ENCODE measurements at places on chromosomes 3 and 15.

GRCh38 chr3:69848113-69848512, 108.8 kb downstream of the MITF start:
- no peak for ATAC-seq
- H3K27ac ChIP-seq, result no peak overlapping the region
- H3K4me3 ChIP-seq, result no peak overlapping the region
- no peaks in the 10 kb centered on the region for H3K36me3 ChIP-seq
- no peaks in the 10 kb centered on the region for H3K4me1 ChIP-seq
- H3K27me3 ChIP-seq, result no peaks in the 10 kb centered on the region

GRCh38 chr15:71201477-71201876, 86.2 kb downstream of the THSD4 start:
- no peak overlapping the region for H3K4me3 ChIP-seq
- H3K36me3 ChIP-seq, result no peaks in the 10 kb centered on the region
- H3K4me1 ChIP-seq, result no peaks in the 10 kb centered on the region
- ATAC-seq, result no peak
- no peaks in the 10 kb centered on the region for H3K27me3 ChIP-seq

DNA sequence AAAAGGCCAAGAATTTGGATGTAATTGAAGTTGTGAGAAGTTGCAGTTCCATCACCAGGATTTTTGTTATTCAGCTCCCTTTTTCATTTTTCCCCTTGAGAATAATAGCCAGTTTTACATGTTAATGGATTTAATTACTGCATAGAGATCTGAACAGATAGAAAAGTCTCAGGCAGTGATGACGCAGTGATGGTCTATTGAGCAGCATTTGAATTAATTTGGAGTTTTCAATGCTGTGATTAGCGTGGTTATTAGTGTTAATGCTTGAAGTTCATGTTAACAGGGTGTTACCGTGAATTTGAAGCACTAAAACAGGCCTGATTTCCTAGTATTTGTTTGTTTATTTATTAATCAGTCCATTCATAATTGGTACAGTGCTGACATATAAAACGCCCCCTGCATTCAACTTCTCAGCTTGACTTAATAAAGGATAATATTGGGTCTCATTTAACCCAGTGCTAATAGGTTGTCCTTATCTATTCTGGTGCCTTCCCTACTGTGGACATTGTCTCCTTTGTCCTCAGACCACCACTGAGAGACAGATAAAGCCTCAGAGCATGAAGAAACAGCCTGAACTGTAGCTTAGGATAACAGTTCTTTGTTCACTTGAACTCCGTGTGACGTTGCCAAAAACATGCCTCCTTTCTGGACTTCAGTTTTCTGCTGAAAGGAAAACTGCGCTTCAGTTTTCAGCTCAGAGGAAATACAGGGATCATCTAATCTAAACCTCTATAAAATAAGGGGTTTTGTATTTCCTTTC, 82.4 kb downstream of the RTP4 start:
- H3K4me1 ChIP-seq, result no peaks in the 10 kb centered on the region
- H3K27me3 ChIP-seq, result no peaks in the 10 kb centered on the region
- no peak for ATAC-seq
- H3K27ac ChIP-seq, result no peak overlapping the region
- no peak overlapping the region for H3K4me3 ChIP-seq

- H3K36me3 ChIP-seq, result no peaks in the 10 kb centered on the region
- H3K27ac ChIP-seq, result no peak overlapping the region
- no peaks in the 10 kb centered on the region for H3K27me3 ChIP-seq
Measured at GRCh38 chr3:171183042-171183441, 156.5 kb upstream of the SLC2A2 start.

GRCh38 chr3:52286777-52287110, 884 bp upstream of the GLYCTK start:
- peak overlapping the region; percentile 99 for H3K27ac ChIP-seq
- peak overlapping the region; percentile 98 for H3K4me3 ChIP-seq
- H3K4me1 ChIP-seq, result peaks cover 30% of the 10 kb centered on the region
- peaks cover 7% of the 10 kb centered on the region for H3K36me3 ChIP-seq
- no peaks in the 10 kb centered on the region for H3K27me3 ChIP-seq

DNA sequence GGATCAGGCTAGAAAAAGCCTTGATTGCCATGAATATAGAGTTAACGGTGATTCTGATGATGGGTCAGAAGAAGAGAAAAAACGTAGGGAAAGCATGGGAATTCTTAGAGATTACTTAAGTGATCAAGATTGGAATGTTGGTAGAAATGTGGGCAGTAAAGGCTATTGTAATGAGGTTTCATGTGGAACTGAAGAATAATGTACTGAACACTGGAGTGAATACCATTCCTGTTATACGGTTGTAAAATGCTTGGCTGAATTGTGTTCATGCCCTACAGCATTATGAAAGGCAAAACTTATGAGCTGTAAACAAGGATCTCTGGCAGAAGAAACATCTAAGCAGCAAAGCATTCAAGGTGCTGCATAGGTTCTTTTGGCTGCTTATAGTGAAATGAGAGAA, 414.1 kb upstream of the CBLB start:
- no peak for ATAC-seq
- no peaks in the 10 kb centered on the region for H3K27me3 ChIP-seq
- H3K36me3 ChIP-seq, result no peaks in the 10 kb centered on the region
- no peak overlapping the region for H3K4me3 ChIP-seq
- H3K27ac ChIP-seq, result no peak overlapping the region

DNA sequence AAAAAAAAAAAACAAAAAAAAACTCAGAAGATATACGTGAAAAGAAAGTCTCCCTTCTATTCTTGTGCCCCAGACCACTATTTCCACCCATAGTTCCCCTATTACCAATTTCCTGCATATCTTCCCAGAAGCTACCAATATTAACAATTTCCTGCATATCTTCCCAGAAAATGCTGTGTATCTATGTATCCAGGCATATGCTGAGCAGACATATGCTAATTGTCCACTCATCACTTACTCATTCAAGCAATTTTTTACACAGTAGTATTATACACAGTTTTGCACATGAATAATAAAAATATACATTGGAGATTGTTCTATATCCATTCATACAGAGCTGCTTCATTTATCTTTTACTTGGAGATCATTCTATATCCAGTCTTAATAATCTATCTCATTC, 12.6 kb upstream of the SLMAP start:
- no peaks in the 10 kb centered on the region for H3K36me3 ChIP-seq
- H3K4me1 ChIP-seq, result no peaks in the 10 kb centered on the region
- H3K27ac ChIP-seq, result no peak overlapping the region
- H3K27me3 ChIP-seq, result no peaks in the 10 kb centered on the region
- no peak overlapping the region for H3K4me3 ChIP-seq
- no peak for ATAC-seq

DNA sequence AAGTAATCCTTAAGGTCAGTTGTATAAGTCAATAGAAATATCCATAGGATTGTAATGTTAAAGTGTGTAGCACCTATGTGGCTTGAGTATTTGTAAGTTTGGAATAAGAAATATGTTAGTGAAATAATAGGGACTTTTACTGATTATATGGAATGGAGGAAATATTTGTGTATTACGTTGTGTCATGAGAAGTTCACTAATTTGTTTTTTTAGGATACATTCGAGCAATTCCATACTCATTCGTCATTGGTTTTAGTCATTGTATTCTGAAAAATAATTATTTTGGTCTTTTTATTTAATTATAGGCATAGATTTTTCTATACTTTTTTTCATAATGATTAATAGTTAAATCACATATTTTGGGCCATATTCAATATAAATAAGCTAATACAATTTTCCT, 21.0 kb downstream of the MBNL1 start:
- H3K27me3 ChIP-seq, result no peaks in the 10 kb centered on the region
- H3K4me3 ChIP-seq, result no peak overlapping the region
- peaks cover 25% of the 10 kb centered on the region for H3K36me3 ChIP-seq
- ATAC-seq, result no peak
- peak overlapping the region; percentile 72 for H3K27ac ChIP-seq

- no peaks in the 10 kb centered on the region for H3K36me3 ChIP-seq
- H3K27ac ChIP-seq, result no peak overlapping the region
- H3K4me1 ChIP-seq, result no peaks in the 10 kb centered on the region
Measured at GRCh38 chr3:12046406-12046805, 42.2 kb downstream of the SYN2 start.

DNA sequence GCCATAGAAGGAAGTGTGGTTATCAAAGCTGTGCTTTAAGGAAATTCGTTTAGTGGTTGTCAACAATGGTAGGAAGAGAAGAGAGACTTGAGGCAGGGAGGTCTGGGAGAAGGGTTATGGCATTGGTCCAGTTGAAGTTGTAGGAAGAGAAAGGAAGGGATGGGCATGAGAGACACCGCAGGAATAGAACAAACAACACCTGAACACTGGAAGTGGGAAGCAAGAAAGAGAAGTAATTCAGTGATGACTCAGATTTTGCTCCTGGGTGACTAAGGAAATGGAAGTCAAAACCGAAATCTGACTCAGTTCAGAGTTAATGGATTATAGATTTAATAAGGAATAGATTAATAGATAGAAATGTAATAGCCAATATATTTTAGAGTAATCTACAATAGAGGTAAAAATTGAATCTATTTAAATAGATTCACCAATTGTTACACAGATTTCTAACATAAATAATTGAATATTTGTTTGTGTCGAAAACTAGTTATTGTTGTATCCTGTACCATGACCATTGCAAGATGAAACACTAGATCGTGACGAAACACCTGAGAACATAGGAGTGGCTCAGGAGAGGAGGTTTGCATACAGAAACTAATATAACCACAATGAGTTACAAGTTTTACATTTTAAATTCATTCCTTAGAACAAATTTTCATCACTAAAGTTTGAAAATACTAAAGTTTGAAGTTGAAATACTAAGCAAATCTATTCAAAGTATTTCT, 36.0 kb downstream of the THBS1 start:
- H3K27me3 ChIP-seq, result peaks cover 3% of the 10 kb centered on the region
- no peaks in the 10 kb centered on the region for H3K36me3 ChIP-seq
- H3K4me3 ChIP-seq, result no peak overlapping the region
- no peak overlapping the region for H3K27ac ChIP-seq
- H3K4me1 ChIP-seq, result no peaks in the 10 kb centered on the region
- no peak for ATAC-seq

- no peaks in the 10 kb centered on the region for H3K36me3 ChIP-seq
- no peaks in the 10 kb centered on the region for H3K4me1 ChIP-seq
- no peak overlapping the region for H3K27ac ChIP-seq
Measured at GRCh38 chr3:146655333-146655996, 50.3 kb upstream of the PLSCR5 start.

DNA sequence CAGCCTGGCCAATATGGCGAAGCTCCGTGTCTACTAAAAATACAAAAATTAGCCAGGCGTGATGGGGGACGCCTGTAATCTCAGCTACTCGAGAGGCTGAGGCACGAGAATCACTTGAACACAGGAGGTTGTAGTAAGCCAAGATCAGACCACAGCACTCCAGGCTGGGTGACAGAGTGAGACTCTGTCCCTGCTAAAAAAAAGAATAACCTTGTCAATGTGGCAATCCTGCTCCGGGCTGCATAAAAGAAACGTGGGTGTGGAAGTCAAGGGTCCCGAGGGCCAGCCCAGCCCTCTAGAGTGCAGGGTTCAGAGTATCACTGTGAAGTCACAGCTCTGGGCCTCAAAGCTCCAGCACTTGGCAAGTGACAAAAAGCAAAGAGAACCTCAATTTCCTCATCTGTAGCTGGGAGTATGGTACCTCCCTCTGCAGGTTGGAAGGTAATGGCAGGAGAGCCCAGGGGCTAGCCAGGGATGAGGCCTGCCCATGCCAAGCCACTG, 73.5 kb upstream of the IQSEC1 start:
- no peak overlapping the region for H3K27ac ChIP-seq
- no peak overlapping the region for H3K4me3 ChIP-seq
- peaks cover 19% of the 10 kb centered on the region for H3K27me3 ChIP-seq
- no peaks in the 10 kb centered on the region for H3K36me3 ChIP-seq

DNA sequence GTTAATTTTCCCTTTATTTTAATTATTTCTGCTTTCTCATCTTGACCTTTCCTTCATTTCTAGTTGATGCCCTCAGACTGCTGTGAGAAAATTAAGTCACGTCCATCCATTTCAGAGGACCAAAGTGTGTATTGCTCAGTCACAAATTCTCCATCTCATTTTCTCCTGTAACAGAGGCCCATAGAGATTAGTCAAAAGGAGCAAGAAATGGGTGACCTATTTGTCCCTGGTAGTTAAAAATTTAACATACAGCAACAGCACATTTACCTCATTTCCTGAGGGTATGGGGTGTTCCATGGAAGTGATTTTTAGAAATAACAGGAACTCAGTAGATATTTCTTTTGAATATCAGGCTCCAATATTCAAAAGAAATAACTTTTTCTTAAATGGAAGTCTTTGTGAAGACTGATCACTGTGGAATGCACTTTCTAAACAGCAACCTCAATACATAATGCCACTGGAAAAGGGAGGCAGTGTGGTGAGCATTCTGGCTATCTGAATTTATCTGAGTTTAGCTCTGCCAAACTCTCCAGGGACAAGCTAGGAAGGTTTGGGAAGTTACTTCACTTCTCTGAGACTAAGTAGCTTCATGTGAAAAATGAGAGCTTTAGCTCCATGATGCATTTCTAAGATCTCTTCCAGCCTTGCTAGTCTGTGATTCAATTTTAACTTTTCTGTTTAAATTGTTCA, 808.2 kb downstream of the SQOR start:
- H3K36me3 ChIP-seq, result no peaks in the 10 kb centered on the region
- no peak overlapping the region for H3K27ac ChIP-seq
- ATAC-seq, result no peak
- no peaks in the 10 kb centered on the region for H3K27me3 ChIP-seq

DNA sequence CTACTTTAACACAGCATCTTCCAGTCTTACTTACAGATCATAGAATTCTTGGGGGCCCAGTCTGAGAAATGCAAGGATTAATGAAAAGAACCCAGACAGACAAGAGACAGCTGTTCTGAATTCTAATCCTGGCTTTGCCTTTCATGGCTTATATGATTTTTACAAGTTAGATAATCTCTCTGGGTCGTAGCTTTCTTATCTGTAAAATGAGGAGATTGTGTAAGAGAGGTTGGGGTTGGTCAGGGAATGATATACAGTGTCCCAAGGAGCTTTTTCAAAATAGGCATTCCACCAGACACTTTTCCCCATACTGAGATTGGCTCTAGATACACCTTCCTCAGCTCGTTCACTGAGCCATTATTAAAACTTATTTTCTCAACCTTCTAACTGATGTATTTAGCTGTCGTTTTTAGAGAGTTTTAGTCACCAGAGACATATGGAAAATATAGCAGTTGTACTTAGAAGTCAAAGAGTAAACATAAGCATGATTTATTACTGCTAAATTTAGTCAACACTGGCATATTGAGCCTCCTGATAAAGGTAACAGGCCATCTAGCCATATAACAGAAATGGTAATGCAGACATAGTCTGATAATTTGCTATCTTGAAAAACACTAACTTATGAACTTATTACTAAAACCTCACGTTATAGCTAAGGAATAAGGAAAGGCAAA, 163.0 kb upstream of the MLF1 start:
- no peak for ATAC-seq
- no peak overlapping the region for H3K4me3 ChIP-seq
- H3K36me3 ChIP-seq, result peaks cover 35% of the 10 kb centered on the region
- no peaks in the 10 kb centered on the region for H3K27me3 ChIP-seq
